ENCODE measurements at places on chromosomes 6 and 20. TPM values are rescaled to one million over a fixed set of nuclear protein-coding genes. Genes with fewer than 3 reads are reported as not detected.

GRCh38 chr20:833121-833449 is 430 bp upstream of the FAM110A start:
- DNase-seq, result no peak

DNA sequence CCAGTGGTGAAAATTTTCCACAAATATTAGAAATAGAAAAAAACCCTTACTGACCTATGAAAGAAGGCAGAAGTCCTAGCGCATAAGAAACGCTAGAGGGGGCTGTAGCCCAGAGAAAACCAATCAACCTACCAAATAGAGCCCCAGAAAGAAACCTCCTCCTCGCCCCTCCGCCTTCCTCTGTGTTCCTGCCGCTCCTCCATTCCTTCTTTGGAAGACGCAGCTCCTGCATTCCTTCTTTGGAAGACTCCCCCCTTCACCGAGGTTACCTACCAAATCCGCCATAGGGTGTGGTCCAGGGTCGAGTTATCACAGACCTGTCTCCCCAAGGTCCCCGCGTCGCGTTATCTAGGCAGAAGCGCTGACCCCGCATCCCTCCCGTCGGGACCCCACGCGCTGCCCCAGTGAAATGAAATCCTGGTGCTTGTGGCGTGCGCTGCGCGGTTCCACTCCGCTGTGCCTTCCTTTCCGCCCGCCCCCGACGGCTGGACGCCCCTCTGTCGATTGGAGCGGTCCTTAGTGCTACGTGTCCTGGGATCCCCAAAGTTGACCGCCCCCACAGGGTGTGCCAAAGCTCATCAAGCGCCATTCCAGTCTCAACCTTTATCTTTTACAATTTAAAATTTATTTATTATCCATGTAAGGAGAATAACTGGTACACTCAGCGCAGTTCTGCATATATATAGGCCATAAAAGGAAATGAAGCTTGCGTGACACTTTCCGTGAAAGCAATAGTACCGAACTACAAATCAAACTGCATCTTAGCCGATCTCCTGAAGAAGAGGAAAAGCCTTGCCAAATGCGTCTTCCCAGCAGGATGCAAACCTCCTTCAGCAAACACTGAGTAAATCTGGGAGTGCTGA is 13.0 kb downstream of the RPP21 start:
- peak; percentile 40 for DNase-seq

GRCh38 chr20:7411075-7411474 is 529.2 kb downstream of the HAO1 start:
- no peak for DNase-seq

DNA sequence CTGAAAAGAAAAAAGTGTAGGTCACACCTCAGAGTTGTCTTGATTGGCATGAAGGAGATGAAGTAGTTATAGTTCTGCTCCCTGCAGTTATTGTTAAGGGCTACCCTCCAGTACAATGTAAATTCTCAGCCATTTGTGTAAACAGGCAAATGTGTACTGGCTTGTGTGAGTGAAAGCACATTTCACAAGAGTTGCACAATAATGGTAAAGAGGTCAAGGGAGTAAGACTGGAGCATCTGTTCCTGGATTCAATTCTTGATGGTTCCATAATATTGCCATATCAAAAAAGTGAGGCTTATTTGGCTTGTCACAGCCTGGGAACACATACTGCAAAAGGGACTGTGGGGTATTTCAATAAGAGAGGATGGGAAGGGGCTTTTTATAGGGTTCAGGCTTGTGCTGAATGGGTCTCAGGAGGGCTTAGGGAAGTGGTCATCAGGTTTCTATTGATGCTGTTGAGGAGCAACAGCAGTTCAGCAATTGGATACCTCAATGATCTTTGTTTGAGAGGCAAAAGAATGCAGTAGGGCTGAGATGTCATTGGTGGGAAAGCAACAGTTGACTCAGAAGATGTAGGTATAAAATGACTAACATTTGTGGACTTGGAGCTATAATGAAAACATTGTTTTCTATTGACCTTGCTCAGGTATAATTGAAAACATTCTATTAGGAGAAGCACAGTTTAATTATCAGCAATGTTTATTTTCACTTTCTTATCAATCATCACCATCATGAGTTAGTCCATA is 402.6 kb downstream of the BCKDHB start:
- DNase-seq, result no peak

GRCh38 chr20:57660922-57661745 is 40.9 kb upstream of the ZBP1 start:
- DNase-seq, result no peak

DNA sequence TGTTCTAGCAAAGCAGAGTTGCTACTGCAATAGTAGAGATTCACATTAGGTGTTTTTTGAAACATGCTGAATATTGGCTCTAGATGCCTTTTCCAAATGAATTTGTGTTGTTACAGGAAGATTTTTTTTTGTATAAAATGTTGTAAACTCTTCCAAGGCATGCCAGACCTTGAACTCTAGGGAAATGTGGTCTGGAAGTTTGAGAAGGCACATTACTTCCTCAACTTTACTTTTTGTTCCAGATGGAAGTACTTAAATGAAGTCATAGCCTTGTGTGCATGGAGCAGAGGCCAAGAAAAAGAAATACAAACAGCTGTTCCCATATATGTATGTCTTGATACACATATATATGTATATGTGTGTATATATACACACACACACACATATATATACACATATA is 585.7 kb upstream of the MARCKS start:
- DNase-seq, result no peak

- DNase-seq, result peak; percentile 83
Observed at GRCh38 chr6:111764238-111765175, 108.7 kb downstream of the FYN start.

DNA sequence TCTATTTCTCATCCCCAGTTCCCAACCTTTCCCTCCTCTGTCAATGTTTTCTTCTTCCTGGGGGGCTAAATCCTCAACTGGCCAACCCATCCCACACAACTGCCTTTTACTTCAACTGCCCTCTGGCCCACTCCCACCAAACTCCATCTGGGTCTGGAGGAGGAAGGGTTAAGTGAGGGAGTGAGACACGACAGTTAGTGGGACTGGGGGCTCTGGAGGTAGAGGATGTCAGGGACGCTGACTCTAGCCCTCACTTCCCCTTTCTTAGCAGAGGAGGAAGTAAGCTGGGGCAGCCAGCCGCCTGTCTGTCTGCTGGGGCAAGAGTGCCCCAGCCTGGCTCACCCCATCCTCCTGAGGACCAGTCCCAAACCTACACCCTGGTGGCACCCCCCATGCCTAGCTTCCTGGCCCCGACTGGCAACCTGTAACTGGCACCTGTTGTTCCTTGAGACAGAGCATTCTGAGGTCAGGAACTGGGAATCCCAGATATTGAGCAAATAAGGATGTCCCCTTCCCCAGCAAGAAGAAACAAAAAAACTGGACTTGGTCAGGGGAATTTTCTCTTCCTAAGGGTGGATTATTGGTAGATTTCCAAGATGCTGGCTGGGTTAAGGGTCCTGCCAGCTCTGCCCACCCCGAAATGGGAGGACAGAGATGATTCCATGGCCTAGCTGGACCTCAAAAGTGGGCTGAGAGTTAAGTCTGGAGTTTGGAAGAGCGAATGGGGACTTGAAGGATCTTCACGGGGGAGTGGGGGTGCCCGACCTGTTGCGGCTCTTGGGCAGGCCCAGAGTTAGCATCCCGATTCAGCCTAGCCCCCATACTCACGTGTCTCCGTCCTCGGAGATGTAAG is 971 bp downstream of the NFKBIE start:
- DNase-seq, result peak; percentile 40

DNA sequence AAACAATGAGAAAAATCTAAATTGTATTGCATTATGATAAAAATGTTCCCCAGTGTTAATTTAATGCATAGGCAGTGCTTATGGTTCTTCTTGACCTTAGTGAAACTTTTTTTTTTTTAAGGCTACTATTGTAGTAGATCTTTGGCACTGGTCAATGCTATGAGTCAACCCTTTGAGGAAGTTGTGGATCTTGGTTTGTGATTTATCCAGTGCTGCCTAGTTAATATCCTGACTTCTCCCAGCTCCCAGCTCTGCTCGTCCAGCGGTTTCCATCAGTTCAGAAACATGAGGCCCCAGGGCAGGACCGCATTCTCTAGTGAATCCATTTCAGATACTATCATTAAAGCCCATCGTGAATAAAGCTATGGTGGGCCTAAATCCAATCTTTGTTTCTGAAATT is 364.5 kb upstream of the JARID2 start:
- no peak for DNase-seq

DNA sequence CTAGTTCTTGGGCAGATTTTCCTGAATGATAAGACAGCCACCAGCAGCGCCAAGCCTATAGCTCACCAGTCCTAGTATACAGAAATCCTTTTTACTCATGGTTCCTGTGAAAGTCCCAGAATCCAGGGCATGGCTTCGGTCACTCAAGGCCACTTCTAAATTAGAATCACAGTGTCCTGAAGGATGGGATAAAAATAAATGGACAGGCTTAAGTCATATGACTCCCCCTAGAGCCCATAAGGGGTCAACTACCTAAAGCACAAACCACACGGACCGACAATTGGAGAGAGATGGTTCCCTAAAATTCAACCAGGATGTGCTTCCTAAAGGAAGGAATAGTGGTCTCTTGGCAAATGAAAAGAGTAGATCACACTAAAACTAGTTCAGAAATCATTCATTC is 404.1 kb upstream of the PLCB4 start:
- DNase-seq, result no peak

- no peak for DNase-seq
Observed at GRCh38 chr20:48314925-48315592, 512.7 kb downstream of the PREX1 start.

GRCh38 chr6:11428371-11428770 is 109.2 kb upstream of the TMEM170B start:
- DNase-seq, result no peak

DNA sequence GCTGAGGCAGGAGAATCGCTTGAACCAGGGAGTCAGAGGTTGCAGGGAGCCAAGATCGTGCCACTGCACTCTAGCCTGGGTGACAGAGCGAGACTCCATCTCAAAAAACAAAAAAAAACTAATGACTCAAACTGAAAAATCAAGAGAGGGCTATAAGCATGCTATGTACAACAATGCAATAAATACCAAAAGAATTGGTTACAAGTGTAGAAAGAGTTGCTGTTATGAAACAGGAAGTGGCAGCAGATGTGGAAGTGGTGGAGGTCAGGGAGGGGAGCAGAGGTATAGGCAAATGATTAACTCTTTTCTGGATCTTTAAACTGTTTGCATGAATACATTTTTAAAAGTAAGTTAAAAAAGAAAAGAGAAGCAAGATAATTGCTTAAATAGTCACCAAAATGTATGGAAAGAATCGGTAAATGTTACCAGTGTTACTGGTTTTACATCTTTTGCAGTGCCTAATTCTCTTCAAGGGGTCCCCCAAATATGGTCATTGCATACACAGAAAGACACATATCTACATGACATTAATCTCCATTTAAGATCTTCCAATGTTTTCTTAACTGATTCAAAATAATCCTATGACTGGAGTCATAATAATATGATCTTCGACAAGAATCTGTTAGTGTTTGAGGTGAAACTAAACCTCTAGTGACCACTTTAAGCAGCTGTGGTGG is 15.0 kb downstream of the CALHM6 start:
- peak; percentile 48 for DNase-seq

DNA sequence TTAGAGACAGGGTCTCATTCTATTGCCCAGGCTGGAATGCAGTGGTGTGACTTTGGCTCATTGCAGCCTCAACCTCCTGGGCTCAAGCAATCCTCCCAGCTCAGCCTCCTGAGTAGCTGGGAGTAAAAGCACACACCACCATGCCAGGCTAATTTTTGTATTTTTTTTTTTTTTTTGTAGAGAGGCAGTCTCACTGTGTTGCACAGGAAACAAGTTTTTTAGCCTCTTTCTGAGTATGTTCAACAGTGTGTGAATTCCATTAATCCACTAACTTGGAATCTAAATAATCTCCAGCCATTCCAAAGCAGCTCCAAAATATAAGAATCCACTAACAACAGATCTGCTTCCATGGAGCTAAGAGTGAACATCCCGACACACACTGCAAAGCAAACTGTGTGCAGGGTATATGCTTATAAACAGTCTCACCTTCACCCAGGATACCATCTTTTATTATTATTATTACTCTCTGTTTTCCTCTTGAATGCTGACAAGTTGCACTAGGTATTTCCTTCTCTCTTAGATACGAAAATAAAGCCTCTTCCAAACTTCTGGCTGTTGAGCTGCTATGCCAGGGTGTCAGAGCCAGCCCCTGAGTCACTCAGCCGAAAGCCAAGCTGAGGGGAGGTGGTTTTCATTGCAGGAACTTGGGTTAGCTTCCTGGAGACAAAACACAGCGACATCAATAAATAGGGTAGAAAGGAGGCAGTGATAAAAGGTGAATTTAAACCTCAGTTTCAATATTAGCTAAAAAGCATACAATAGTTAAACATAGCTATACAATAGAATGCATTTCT is 264.9 kb downstream of the HIVEP2 start:
- no peak for DNase-seq

DNA sequence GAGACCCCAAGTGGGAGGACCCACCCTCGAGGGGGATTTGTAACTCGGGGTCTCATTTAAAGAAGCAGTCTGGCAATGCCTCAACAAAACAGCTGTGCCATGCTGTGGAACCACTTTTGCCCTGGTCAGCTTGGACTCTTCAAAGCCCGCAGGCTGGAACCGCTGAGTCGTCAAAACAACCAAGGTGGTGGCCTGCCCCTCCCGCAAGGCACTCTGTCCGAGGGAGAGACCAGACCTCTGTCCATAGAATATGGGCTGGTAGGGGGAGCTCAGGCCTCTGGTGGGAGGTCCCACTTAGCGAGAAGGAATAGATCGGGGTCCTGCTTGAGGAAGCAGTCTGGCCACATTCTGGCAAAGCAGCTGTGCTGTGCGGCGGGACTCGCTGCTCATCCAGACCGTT is 208.1 kb downstream of the BCKDHB start:
- DNase-seq, result no peak

DNA sequence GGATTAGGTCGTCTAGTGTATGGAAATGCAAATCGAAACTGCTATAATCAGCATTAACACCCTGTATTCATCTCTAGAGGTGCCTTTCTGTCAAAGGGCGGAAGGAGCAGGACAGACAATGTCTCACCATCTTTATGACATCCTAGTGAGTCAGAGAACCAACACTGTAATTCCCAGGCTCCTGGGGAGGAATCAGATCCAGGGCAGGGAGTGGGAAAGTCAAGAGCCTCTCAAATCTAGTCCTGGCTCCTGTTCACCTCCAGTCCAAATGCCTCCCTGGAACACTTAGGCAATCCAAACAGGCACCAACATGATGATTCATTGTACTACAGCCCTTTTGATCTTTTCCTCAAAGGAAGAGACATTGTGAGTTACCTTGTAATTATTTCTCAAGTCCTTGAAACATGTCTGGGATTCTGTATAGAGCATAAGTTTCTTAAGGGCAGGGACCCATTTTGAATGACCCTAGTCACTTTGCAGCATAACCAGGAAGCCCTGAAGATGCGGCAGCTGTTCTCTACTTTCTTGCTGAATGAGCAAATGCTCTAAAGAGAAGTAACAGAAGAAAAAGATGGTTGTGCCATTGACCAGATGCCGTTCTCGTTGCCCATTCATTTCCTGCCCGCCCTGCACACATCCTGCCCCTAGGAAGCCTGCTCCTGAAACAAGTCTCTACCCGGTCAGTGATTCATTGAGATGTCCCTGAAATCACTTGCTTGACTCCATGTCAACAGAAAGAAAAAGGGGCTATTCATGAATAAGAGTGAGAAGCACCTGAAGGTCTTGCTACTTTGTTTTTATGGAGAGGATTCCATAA is 112.8 kb upstream of the JARID2 start:
- DNase-seq, result no peak

The MCCD1 gene
- polyA plus RNA-seq, result not detected

The FNDC1 gene
- polyA plus RNA-seq, result not detected

The TAB2 gene
- polyA plus RNA-seq, result 3.8 TPM

The SIGLEC1 gene
- polyA plus RNA-seq, result not detected

All from immature natural killer cell (primary cell).